ENCODE measurements at places on chromosomes 6 and 20.

DNA sequence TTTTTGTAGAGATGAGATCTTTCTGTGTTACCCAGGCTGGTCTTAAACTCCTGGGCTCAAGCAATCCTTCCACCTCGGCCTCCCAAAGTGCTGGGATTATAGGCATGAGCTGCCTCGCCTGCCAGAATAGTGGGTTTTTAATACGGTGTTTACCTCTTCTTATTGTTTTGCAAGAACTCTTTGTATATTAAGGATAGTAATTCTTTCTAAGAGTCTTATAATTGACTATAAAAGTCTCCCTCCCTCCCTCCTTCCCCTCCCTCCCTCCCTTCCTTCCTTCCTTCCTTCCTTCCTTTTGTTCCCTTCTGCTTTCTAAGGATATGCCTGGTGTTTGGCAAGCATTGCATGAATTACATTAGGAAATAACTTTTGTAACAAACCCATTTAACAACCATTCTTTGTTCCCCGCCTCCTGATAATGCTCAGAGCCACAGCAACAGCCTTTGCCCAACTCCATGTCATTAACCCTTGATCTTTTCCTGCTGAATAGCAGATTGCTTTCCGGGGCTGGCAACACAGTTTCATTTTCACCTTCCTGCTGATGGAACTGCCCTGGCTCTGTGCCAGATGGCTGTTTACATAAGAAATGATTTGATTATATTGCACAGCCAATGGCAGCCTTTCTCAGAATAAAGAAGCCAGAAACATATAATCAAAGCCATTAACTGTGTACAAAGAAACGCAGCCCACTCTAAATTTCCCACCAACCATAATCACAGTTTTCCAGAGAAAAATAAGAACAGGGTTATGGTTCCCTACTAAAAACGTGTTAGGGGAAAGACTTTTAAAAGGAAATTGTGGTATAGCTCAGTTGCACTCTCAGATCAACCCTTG lies 143.7 kb upstream of the PTPN1 start:
- DNase-seq = peak; percentile 92

DNA sequence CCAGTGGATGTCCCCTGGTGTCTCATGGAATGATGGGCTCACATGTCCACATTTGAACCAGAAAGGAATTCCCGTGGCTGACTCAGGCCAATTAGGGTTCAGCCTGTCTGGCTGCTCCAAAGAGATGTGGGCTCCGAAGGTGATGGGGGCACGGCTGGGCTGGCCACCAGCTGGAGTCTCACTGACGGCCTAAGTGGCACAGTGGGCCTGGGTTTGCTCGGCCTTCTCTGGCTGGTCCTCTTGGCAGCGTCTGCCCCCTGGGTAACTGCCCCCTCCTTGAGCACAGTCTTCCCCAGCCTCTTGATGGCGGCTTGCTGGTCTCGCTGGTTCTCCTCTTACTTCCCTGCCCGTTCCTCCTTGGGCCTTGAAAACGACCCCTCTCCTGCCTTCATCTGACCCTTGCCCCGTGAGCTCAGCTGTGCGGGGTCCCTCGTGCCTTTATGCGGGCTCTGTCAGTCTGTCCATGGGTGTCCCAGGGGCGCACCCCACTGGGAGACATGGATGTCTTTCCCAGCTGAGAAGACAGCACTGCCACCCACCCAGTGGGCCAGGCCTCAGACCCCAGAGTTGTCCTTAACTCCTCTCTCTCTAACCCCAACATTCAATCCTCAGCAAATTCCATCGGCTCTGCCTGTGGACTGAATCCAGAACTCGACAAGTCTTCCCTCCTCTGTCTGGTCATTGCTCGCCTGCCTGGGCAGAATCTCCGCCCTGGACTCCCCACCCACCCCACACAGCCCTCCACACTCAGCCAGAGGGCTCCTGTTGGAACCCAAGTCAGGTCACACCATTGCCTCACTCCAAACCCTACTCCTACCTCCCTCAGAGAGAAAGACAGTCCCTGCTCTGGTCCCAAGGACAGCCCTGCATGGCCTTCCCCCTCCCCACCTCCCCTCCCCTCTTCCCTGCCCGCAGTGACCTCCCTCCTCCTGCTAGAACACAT lies 78.7 kb downstream of the CEBPB start:
- no peak for DNase-seq

- DNase-seq = peak; percentile 29
Observed at GRCh38 chr6:109794201-109794923, 103.3 kb downstream of the FIG4 start.

- no peak for DNase-seq
Observed at GRCh38 chr20:58990651-58991445, 9.8 kb downstream of the NELFCD start.

- peak; percentile 18 for DNase-seq
Observed at GRCh38 chr6:31065556-31065955, 46.8 kb downstream of the C6orf15 start.

DNA sequence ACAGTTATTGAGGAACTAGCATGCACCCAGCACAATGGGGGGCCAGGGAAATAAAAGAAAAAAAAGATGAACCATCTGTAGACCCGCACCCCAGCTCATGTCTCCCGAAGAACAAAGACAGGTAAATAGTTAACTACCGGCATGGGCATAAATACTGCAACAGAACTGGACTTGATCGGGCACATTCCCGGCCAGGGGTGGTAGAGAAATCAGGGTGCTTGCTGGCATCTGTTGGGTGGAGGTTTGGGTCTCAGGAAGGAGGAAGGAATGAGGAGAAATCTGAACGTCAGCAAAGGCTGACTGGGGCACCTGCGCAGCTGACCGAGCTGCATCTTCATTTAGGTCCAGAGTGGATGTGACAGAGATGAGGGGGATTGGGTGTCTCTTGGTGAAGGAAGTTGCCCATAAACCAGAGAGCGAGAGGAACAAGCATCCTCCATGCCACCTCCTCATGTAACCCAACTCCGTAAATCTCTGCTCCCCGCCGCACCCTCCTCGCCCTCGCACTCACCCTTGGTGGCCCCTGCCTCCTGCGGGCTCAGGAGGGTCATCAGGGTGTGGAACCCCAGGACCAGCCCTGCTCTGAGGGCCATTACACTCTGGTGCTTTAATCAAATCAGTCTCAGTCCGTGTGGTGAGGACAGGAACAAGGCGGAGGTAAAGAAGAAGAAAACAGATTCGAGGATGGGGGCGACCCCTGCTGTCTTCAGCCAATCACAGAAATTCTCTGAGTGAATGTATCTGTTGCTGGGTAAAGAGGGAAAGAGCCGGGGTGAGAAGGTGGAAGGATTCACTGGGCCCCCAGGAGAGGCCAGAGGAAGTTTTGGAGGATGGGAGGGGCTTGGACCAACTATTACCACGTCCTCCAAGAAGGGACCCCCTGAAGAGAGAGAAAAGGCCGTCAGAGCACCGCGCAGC lies at the start of gene HLA-DOA:
Gene HLA-DOA (minus strand): TSS at position 648 of the 918 bp plus-strand sequence.
- peak; percentile 18 for DNase-seq

GRCh38 chr20:38888059-38888831 lies 38.0 kb upstream of the FAM83D start:
- DNase-seq = no peak

GRCh38 chr6:130167655-130168054 lies 55.1 kb downstream of the SAMD3 start:
- DNase-seq = peak; percentile 4

DNA sequence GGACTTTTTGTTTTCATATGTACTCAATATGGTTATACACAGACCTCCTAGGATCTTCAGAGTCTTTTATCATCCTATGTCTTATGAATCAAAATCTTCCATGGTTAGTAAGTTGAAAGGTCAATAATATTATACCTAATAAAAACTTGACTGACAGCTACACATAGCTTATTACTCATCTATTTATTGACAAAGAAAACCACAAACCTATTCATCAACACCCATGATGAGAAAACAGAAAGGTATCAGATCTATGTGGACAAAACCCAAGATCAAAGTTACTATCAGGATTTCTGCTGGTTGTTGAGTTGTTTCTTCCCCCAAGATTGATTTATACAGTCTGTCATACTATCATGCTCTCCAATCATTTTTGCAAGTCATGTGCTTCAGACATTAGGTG lies 460.1 kb upstream of the MANEA start:
- DNase-seq = no peak

GRCh38 chr6:166989427-166990032 lies 9.7 kb upstream of the CEP43 start:
- DNase-seq = peak; percentile 49
